ENCODE measurements at places on chromosomes 12 and 14. TPM values are rescaled to one million over a fixed set of nuclear protein-coding genes. Genes with fewer than 3 reads are reported as not detected.

DNA sequence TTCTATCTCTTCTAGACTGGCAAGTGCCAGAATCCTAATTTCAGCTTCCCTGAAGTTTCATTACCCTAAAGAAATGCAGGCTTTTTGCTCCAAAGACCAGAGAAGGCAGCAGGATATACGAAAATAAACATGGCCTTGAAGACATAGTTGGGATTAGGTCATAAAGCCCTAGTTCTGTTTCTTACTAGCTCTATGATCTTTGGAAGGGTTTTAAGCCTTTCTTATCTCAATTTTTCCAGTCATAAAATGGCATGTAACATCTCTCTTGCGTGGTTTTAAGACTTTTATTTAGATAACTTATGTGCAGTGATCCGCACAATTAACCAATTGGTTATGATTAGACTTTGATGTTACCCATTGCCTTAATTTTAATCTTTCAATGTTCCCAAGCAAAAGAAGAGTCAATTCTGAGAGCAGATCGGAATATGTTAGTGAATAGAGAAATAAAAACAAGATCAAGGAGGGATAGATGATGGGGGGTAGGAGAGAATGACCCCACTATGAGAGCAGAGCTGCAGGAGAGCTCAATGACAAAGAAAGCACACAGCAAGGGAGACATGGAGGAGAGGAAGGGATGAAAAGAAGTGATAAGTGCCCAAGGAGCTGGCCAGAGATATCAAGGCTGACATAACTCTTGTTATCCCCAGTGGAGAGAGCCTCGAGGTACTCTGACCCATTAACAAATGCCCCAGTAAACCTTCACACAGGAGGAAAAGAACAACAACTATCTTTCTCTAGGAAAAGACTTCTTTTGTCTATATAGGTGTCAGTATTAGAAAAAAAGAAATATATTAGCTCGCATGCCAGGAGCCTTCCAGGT is 53.0 kb upstream of the ANP32D start:
- H3K36me3 ChIP-seq: no peaks in the 10 kb centered on the region
- H3K27ac ChIP-seq: no peak overlapping the region
- no peak for DNase-seq
- H3K4me1 ChIP-seq: no peaks in the 10 kb centered on the region
- H3K4me3 ChIP-seq: no peak overlapping the region

- H3K36me3 ChIP-seq: peaks cover 18% of the 10 kb centered on the region
- peaks cover 14% of the 10 kb centered on the region for H3K27me3 ChIP-seq
- peak; percentile 49 for DNase-seq
- no peak overlapping the region for H3K4me3 ChIP-seq
- peaks cover 56% of the 10 kb centered on the region for H3K4me1 ChIP-seq
Measured at GRCh38 chr12:3135522-3136461, 58.6 kb downstream of the TSPAN9 start.

DNA sequence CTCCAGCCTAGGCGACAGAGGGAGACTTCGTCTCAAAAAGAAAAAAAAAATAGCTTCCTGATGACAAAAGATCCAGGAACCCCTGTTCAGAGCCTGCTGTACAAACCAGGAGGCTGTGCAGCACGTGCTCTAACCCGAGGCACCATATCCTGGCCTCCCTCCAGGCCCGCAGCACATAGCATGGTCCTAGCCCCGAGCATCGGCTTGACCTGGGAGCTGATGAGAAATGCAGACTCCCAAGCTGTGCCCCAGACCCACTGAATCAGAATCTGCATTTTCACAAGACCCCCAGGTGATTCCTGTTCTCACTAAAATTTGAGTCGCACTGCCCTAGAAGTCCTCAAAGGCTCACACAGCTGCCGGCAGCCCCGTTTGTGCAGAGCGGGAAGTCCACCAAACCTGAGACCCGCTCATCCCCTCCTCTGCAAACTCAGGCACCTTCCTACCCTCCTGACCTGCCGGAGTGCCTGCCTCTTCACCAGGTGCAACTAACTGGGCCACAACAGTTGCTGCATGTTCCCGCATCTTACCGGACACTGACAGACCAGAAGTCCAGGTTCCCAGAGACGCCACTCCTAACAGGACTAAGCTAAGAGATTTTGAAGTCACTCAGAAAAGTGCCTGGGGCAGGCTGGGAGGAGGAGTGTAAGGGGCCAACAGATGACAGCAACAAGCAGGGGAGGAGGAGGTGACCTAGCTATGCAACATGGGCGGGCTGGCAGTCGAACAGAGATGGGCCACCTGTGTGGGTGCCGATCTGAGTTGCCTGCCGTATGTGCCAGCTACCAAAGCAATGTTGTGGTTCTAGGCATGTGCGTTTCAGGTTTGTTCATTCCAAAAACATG is 24.0 kb upstream of the RIN3 start:
- no peak for DNase-seq
- peak overlapping the region; percentile 6 for H3K4me3 ChIP-seq
- peak overlapping the region; percentile 53 for H3K27ac ChIP-seq
- H3K4me1 ChIP-seq: peaks cover 23% of the 10 kb centered on the region

DNA sequence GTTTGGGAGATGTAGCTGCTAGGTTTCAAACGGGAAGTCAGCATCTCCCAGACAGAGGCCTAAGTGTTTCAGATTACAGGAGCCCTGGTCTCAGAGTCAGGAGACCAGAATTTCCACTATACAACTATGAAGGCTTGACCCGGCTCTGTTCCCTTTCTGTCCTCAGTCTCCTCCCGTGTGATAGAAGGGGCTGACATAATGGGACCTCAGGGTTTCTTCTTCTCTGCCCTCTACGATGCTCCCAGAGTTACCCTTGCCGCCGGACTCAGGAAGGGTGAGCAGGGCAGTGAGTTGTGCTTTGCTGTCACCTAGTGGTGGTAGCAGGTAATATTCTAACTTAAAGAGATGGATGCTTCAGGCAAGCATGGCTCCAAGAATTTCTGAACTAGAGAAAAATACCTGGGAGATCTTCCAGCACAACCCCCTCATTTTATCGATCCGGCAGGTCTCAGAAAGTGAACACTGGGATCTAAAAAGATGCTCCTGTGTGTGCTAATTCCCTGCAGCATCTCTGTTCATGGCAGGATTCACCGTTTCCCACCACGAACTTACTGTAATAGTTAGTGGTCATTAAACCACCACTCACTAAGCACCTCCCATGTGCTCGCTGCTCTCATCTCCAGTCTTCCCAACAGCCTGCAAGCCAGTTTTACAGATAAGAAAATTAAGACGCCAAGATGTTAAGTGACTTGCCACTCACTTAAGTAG is 84.4 kb downstream of the VWF start:
- H3K4me1 ChIP-seq: peaks cover 13% of the 10 kb centered on the region
- H3K4me3 ChIP-seq: no peak overlapping the region
- H3K27me3 ChIP-seq: peaks cover 2% of the 10 kb centered on the region
- H3K27ac ChIP-seq: no peak overlapping the region
- peak; percentile 65 for DNase-seq

DNA sequence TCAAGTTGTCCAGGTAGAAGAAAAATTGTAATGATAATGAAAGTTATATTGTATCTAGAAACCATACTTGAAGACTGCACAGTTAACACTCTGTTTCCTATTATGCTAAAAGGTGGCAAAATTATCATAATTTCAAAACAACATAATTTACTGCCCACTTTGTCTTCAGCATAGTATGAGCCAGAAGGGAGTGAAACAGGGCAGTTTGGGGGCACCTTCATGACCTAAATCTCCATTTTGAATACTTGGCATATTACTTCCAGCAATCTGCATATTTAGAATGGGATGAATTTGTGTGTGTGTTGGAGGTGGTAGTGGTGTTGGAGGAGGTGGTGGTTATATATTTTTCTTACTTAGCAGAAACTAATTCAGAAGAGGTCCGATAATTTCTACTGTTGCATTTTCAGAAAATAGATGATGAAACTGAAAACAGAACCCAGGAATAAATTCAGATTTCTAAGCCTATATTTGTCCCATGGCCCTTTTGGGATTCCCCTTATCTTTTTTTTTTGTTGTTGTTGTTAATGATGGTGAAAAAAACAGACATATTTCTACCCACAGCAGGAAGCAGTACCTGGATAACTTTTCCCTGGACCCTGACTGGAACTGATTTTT is 26.6 kb upstream of the FRMD6 start:
- no peaks in the 10 kb centered on the region for H3K4me1 ChIP-seq
- no peak for DNase-seq
- H3K27ac ChIP-seq: no peak overlapping the region
- no peaks in the 10 kb centered on the region for H3K27me3 ChIP-seq

- no peaks in the 10 kb centered on the region for H3K4me1 ChIP-seq
- H3K27me3 ChIP-seq: no peaks in the 10 kb centered on the region
- H3K27ac ChIP-seq: no peak overlapping the region
- no peak overlapping the region for H3K4me3 ChIP-seq
Measured at GRCh38 chr12:15341371-15341770, 19.1 kb downstream of the PTPRO start.

DNA sequence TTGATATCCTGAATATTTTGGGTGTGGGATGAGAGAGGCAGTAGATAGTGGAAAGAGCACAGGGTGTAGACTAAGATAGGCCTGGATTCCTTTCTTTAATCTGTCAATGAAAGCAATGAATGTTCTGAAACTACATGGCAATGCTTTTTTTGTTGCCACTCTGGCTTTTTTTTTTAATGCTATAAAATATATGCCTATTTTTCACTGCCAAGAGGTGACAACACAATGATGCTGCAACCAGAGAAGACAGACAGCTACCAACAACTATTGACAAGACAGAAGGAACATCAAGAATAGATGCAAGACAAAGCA is 9.4 kb downstream of the ANG start:
- H3K27ac ChIP-seq: no peak overlapping the region
- no peak for DNase-seq
- H3K4me3 ChIP-seq: no peak overlapping the region
- no peaks in the 10 kb centered on the region for H3K36me3 ChIP-seq
- peaks cover 21% of the 10 kb centered on the region for H3K4me1 ChIP-seq
- H3K27me3 ChIP-seq: no peaks in the 10 kb centered on the region

- peaks cover 79% of the 10 kb centered on the region for H3K4me1 ChIP-seq
- peak overlapping the region; percentile 26 for H3K4me3 ChIP-seq
- DNase-seq: no peak
- H3K36me3 ChIP-seq: peaks cover 68% of the 10 kb centered on the region
- peaks cover 9% of the 10 kb centered on the region for H3K27me3 ChIP-seq
Measured at GRCh38 chr12:11884706-11885105, 186.0 kb upstream of the BCL2L14 start.

GRCh38 chr12:121784460-121784859 is 9.0 kb downstream of the RHOF start:
- no peak overlapping the region for H3K4me3 ChIP-seq
- peaks cover 6% of the 10 kb centered on the region for H3K4me1 ChIP-seq
- H3K27me3 ChIP-seq: peaks cover 7% of the 10 kb centered on the region

- H3K4me3 ChIP-seq: no peak overlapping the region
- H3K36me3 ChIP-seq: no peaks in the 10 kb centered on the region
- no peaks in the 10 kb centered on the region for H3K27me3 ChIP-seq
Measured at GRCh38 chr14:51578853-51579252, 72.9 kb upstream of the FRMD6 start.

DNA sequence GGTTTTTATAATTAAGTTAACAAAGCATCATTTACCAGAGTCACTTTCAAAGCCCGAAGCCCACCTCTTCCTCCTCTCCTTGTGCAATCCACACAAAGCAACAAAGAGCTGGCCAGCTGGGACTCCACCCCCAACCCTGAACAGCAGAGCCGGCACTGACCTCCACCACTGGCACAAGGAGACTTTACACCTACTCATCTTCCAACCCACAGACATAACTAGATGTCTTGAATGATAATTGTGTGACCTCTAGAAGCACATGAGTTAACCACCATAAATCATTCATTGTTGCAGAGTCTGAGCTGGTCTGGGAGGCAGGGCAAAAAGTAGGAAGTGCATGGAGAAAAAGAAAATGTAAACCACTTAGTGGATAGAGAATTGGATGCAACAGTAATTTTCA is 72.2 kb downstream of the ST8SIA1 start:
- H3K4me3 ChIP-seq: no peak overlapping the region
- DNase-seq: no peak
- no peaks in the 10 kb centered on the region for H3K36me3 ChIP-seq
- H3K27me3 ChIP-seq: no peaks in the 10 kb centered on the region
- no peaks in the 10 kb centered on the region for H3K4me1 ChIP-seq

DNA sequence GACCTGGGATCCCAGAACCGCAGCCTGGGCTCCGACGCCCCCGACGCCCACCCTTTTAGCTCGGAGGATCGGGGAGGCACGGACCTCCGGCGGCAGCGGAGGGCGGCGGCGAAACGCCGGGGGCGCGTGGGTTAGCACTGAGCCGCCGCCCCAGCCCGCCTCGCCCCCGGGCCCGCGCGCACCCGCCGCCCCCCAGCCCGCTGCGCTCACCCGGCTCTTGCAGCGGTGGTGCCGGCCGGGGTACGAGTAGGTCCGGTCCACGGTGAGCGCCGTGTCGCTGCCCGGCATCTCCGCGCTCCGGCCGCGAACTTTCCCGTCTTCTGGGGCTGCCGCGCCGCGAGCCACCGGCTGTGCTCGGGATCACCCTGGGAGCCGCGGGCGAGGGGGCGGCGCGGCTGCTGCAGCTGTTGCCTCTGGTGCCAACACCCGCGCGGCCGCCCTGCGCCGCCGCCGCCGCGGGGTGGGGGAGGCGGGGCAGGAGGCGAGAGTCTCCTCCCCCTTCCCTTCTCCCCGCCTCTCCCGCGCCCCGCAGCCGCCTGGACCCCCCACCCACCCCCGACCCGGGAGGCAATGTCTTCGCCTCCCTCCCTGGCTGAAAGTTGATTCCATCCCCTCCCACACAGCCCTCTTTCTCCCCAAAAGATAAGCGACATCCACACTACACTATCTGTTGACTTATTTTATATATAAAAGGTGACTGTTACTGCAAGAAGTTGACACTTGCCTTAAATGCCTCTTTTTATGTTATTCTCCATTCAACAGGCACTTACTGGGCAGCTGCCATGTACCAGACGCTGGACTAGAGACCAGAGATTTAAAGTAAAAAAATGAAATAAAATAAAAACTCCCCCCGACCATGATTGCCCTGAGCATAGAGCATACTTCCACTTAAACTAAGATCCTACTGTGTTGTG is at the start of gene TMCC3:
TMCC3 (minus strand) TSS at position 415 of the 914 bp plus-strand sequence; CDS start at position 288, 127 bp downstream.
- peaks cover 12% of the 10 kb centered on the region for H3K4me1 ChIP-seq
- H3K36me3 ChIP-seq: peaks cover 6% of the 10 kb centered on the region
- peaks cover 7% of the 10 kb centered on the region for H3K27me3 ChIP-seq
- peak; percentile 61 for DNase-seq

- no peak overlapping the region for H3K27ac ChIP-seq
- peaks cover 9% of the 10 kb centered on the region for H3K36me3 ChIP-seq
- no peaks in the 10 kb centered on the region for H3K4me1 ChIP-seq
- no peak for DNase-seq
- peaks cover 25% of the 10 kb centered on the region for H3K27me3 ChIP-seq
- no peak overlapping the region for H3K4me3 ChIP-seq
Measured at GRCh38 chr14:105913221-105913620, 386.8 kb downstream of the TMEM121 start.

- peaks cover 28% of the 10 kb centered on the region for H3K4me1 ChIP-seq
- H3K4me3 ChIP-seq: no peak overlapping the region
- H3K36me3 ChIP-seq: no peaks in the 10 kb centered on the region
- H3K27me3 ChIP-seq: peaks cover 2% of the 10 kb centered on the region
Measured at GRCh38 chr14:54686871-54687749, 120.2 kb downstream of the SAMD4A start.

AP4S1 gene
- 9.2 TPM for total RNA-seq

PDE3A gene
- 0.97 TPM for total RNA-seq

CDKN3 gene
- 12.2 TPM for total RNA-seq

OR6C75 gene
- total RNA-seq: not detected

CCDC38 gene
- total RNA-seq: not detected

NKX2-1 gene
- total RNA-seq: not detected

KRT85 gene
- not detected for total RNA-seq

TAS2R30 gene
- 1.7 TPM for total RNA-seq

Data from endothelial cell (in vitro differentiated cells).